ENCODE measurements at places on chromosomes 7 and 10.

DNA sequence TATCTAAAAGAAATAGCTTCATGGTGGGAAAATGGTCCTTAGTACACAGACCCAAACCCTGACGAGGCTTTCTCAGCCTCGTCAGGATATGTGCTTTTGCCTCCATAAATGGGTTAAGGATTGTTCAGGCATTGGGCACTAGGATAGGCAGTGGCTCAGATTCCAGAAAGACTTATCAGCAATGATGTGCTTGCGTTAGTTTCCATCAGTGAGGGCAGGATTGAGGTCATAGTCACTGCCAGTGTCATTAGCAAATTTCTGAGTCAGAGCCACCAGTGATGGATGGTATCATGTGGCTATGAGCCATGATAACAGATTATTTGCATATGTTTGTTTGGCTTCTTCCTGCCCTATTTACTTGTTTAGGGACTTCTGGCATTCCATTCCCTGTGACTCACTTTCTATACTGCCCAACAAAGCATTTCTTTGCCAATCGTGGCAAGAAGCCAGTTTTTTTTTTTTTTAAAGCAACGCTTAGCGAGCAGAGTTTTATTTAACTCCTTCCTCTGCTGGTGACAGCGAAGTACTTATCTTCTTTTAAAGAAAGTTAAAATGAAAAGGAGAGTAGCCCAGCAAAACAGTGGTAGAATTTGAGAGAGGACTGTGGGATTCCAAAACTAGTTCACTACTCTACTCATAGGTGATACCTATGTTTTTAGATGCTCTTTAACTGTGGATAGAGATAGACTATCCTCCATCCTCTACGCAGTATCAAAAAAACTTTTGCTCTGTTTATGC, 44.4 kb downstream of the MYPN start:
- DNase-seq, result no peak

- no peak for DNase-seq
Measured at GRCh38 chr10:84549368-84550165, 221.2 kb downstream of the CCSER2 start.

GRCh38 chr10:63887023-63887589, 365.9 kb downstream of the REEP3 start:
- no peak for DNase-seq

GRCh38 chr7:92699966-92700514, 109.8 kb upstream of the FAM133B start:
- DNase-seq, result no peak

DNA sequence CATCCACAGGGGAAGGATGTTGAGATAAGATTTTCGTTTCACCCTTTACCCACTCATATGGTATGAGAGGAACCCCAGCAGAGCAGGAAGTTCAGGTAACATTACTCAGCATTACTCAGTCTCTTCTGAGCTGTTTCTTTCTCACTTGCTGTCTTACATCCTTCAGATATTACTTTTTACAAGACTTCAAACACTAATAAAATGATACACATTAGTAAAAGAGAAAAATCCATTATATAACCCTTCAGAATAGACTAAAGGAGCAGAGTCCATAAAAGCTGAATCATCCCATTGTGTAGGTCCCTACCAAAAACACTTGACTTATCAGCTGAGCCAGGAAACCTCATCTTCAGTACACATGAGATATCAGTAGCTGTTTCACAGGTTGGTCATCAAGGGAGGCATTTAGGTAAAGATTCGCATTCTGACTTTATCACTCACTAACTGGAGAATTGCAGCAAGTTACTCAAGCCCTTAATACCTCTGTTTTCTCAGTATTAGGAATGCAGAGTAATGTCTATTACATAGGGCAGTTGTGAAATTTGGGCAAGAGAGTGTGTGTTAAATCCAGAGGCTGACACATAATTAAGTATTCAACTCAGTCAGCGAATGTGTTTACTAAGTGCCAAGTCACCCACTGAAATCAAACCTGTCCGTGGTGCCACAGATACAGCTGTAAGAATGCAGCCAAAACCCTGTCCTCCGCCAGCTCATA, 44.7 kb downstream of the KLF6 start:
- DNase-seq, result no peak

DNA sequence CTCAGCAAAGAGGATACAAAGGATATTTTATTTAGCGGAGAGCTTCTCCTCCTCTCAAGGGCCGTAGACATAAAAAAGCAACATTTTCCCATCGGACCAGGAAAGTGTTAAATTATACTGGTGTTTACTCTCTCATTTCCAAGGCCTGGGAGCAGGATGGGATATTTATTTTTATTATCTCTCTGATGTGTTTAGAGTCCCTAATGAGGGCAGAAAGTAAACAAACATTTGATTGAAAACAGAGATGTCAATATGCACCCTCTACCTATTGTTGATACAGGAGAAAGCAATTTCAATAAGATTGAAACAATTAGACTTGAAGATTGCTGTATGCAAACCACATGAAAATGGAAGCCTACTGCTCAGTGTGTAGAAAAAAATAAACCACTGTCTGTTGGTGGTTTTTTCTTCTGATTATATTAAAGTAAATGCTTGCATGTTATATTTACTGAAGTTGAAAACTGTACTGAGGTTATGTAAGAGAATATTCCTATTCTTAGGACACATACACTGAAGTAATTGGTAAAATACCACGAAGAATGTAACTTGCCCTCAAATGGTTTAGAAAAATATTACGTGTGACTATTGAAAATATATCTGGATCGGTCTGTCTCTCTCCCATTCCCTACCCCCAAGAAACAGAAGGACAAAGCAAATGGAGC, 59.3 kb downstream of the ATXN7L1 start:
- no peak for DNase-seq

- DNase-seq, result no peak
Measured at GRCh38 chr7:50717181-50717580, 65.5 kb downstream of the GRB10 start.

DNA sequence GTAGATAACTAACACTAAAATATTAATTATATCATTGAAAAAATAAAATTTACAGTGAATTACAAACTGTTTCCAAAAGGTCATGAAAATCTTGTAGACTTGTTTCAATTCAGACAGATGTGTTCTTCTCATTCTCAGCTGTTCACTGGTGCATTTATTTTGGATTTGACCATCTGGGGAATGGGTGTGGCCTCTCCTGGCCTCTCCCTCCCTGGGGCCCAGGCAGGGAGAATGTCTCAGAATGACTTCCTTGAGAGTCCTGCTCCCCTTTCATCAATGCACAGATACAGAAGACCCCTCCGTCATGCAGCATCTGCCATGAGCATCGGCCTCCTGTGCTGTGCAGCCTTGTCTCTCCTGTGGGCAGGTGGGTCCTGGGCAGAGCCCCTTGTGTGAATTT, 192.8 kb upstream of the PRSS58 start:
- no peak for DNase-seq

GRCh38 chr7:14734839-14735321, 167.7 kb downstream of the DGKB start:
- DNase-seq, result no peak

GRCh38 chr7:151491859-151492258, 27.8 kb downstream of the RHEB start:
- peak; percentile 52 for DNase-seq

- DNase-seq, result no peak
Measured at GRCh38 chr7:31126976-31127375, 74.9 kb downstream of the ADCYAP1R1 start.

GRCh38 chr10:128567551-128567950, 441.3 kb upstream of the MKI67 start:
- no peak for DNase-seq

GRCh38 chr10:100685331-100685730, 60.1 kb upstream of the PAX2 start:
- no peak for DNase-seq

GRCh38 chr7:46576950-46577349, 655.9 kb upstream of the IGFBP3 start:
- DNase-seq, result no peak

DNA sequence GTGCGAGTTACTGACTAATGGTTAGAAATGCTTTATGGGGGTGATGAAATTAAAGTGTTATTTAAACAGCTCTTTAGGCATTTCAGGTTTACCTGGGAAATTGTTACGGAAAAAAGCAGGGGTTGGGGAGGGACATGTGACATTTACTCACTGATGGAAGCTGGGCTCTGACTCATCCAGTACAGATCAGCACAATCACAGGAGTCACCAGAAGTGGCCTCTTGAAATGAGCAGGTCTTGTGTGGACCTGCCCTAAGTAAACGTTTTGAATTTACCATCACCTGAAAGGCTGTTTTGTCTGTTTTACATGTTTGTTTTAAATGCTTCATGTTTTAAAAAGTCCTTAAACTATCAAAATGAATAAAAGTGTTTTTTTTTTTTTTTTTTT, 2.3 kb downstream of the GLRX3 start:
- DNase-seq, result no peak

- DNase-seq, result no peak
Measured at GRCh38 chr7:158732494-158733219, 28.1 kb upstream of the NCAPG2 start.

DNA sequence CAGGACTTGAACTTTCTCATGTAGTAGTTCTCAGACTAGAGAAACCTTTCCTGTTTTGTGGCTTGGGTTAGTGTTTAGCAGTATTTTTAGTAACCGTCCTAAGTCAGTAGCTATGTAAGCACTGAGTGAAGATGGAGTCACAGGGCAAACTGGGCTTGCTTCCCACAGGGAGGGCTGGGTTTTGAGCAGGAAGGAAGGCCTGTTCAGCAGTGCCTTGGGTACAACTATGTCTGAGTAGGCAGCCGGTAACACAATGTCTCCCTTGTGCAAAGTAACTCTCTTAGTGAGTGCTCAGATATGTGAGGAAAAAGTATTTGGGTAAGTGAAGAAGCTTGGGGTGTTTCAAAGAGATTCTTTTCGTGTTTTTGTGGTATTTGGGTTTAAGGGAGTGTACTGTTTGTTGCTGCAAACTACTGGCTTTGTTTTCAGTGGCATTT, 96.4 kb downstream of the CCSER2 start:
- DNase-seq, result no peak

DNA sequence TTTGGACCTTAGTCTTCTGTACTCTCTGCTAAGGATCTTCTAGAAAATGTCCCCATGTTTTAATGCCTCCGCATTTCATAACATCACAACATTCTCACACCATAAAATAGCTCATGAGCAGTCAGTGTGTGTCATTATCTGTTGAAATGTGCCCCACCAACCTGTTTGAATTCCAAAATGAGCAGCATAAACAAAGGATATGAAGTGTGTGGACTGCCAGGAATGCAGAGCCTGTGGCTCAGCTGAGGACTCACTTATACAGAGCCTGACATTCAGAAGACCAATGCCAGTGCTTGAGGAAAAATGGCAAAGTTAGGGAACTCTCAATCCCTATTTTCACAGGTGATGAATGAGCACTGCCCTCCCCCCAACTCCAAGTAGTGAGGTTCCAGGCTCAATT, 621.4 kb downstream of the POM121L12 start:
- DNase-seq, result no peak

GRCh38 chr7:55056577-55057480, 38.0 kb downstream of the EGFR start:
- DNase-seq, result no peak

GRCh38 chr10:80472234-80473095, 18.4 kb downstream of the TSPAN14 start:
- DNase-seq, result no peak

- no peak for DNase-seq
Measured at GRCh38 chr10:5584895-5585516, 60.2 kb downstream of the CALML3 start.

- DNase-seq, result no peak
Measured at GRCh38 chr10:4691301-4691700, 134.7 kb upstream of the AKR1E2 start.

DNA sequence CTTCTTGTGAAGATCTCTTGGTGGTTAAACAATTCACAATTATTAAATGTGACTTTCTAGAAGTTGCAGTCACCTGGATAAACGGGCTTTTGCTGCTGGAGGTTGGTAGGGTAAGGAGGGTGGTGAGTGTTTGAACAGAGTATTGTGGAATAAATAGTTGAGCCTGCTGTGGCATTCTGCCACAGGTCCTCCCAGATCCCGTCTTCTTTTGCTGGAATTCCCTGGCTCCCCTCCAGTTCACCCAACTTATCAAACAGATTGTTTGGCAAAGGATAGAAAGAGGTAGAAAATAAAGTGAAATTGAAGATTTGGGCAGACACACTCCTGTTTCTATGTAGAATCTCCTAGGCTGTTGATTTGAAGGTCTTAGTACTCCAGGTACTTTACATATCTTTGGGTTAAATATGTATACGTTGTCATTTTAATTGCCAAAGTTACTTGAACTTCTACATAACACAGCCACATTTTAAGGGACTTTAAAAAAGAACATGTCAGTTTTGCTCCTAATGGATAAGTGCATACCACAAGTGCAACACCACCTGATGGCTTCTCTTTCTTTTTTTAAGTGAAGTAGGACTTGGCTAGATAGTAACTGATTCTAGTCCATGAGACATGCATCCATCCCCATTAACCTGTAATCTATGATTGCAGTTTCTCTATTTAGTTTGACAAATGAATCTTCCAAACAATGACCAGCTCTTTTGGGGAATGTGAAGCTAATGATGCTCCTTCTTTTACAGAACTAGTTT, 83.0 kb downstream of the ARL4A start:
- no peak for DNase-seq

DNA sequence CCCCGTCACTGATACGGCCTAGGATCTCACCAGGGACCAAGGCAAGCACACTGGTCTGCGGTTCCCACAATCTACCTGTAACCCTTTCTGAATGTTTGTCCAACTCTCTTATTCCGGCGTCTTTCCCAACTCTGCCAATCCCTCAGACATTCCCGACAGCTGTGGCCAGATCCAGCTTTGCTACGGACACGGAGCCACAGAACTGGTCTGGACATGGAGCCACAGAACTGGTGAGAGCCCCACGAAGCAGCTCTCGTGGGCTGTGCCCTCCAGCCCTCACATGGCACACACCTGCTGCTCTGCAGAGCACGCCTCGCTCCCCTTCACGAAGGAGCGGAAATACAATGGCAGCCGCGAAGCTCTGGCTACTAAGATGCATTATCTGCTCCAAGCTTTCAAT, 376.8 kb downstream of the DNAJB6 start:
- DNase-seq, result no peak

DNA sequence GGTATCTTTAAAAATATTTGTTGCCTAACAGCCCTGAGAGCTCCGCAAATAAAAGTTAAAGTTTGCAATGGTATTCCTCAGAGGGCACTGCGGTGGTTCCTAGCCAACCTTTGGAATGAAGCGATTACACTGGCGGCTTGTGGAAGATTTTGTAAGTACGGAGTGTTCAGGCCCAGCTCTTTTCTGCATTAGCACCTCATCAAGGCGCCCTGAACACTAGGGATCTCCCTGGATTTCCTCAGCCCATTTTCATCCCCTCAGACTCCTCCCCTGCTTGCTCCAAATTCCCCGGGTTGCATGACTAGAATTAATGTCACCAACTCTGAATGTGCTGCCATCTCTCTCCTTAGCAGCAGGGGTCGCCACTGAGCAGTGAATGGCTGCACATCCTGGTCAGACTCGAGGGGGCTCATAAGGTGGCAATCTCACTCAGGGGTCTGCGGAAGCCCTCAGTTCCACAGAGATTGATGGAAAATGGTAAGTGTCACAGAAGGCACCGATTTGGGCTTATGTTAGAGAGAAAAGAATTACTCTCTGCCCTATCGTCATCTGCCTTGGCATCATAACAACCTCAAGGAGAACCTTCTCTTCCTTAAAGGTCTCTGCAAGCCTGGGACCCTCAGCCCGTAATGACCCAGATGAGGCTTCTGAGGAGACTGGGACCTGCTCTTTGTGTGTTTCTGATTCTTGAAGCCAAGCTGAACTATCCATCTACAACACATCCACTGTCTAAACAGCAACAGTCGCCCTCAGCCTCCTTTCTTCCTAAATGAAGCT, 262.8 kb upstream of the AOAH start:
- no peak for DNase-seq

- DNase-seq, result no peak
Measured at GRCh38 chr7:93902777-93903423, 3.5 kb upstream of the GNGT1 start.

Data from SIG-M5 (cell line).